Breast epithelium (tissue), 4 donors: ENCODE measurements at places on chromosomes 7 and 10. TPM values are rescaled to one million over a fixed set of nuclear protein-coding genes. Genes with fewer than 3 reads are reported as not detected.

BEND7 gene
- total RNA-seq: 17.7 TPM

HKDC1 gene
- total RNA-seq: 2.0 TPM

DNA sequence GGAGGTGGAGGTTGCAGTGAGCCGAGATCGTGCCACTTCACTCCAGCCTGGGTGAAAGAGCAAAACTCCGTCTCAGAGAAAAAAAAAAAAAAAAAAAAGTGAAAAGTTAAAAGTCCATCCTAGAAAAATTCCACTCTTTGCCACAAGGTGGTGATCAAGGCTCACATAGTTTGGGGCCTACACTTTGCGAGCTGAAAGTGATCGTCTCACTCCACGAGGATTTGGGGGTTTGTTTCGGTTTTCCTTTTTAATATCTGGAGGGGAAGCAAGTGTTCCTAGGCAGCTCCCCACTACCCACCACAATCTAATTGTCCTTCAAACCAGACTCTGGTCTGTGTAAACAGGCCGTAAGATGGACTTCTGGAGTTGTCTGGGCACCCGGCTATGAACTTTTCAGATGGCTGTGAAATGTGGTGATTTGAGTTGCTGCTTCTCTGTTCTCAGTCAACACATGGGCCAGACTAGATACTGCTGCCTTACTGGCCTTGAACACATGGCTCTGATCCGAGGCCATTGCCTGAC is 27.1 kb downstream of the PRLHR start:
- no peaks in the 10 kb centered on the region for H3K27me3 ChIP-seq
- H3K4me1 ChIP-seq: no peaks in the 10 kb centered on the region
- H3K27ac ChIP-seq: no peak overlapping the region
- peak overlapping the region; percentile 29 for H3K4me3 ChIP-seq
- DNase-seq: peak; percentile 35

DNA sequence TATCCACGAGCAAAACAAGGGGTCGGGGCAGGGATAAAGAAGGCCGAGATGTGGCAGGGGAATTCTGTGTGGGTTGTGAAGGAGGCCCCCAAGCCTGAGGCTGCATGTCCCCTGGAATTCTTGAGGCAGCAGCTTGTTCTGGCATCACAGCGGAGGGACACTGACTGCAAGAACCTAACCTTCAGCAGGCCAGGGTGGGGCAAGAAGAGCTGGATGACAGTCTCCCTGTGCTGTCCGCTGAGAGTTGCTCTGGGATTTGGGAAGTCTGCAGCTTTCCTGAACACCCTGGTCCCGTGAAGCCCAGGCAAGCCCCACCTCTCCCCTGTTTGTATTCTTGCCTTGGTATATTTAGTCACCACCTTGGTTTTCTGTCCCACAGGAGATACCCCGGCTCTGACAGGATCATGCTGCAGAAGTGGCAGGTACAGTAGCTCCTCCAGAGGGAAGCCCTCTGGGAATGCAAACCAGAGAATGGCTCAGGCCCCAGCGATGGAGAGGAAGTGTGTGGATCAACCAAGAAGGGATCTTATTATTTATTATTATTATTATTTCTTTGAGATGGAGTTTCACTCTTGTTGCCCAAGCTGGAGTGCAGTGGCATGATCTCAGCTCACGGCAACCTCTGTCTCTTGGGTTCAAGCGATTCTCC is 1.9 kb upstream of the LRRC18 start:
- H3K4me3 ChIP-seq: no peak overlapping the region
- H3K4me1 ChIP-seq: no peaks in the 10 kb centered on the region
- no peak for DNase-seq
- no peak overlapping the region for H3K27ac ChIP-seq
- H3K27me3 ChIP-seq: no peaks in the 10 kb centered on the region

- H3K4me3 ChIP-seq: no peak overlapping the region
- H3K27ac ChIP-seq: no peak overlapping the region
- H3K4me1 ChIP-seq: peaks cover 11% of the 10 kb centered on the region
- no peaks in the 10 kb centered on the region for H3K36me3 ChIP-seq
- peak; percentile 34 for DNase-seq
Measured at GRCh38 chr10:70461397-70462348, 16.9 kb upstream of the PALD1 start.
